ENCODE measurements at places on chromosomes 7 and 10. TPM values are rescaled to one million over a fixed set of nuclear protein-coding genes. Genes with fewer than 3 reads are reported as not detected.

DNA sequence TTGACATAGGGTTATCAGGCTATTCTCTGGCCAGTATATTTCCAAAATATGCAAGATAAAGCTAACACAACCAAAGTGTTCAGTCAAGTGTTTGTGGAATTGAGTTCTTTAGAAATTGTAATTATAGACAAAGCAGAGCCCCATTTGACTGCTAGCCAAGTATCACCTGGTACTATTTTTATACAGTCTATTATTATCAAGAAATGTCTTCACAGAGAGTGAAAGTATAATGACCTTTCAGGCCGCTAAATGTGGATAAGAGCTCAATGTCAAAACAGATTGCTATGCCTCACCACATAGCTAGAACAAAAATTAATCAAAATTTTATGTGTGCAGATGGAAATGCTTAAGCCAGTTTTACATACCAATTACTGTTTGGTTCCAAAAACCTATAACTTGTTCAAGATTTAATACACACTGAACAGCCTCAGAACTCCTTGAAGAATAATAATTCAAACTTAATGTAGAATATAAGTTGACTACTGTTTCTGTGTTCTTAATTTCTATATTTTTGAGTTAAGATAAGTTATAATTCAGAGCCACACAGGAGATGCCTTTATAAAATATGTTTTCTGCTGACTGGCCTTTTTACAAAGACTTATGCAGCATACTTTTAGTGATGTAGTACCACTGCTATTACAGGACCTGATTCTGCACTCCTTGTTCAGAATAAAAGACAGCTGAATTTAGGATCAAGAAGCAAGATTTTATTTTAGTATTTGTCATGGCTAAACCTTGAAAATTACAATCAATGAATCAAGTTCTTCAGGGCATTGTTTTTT, 31.0 kb downstream of the PRPS1L1 start:
- H3K27ac ChIP-seq = no peak overlapping the region
- no peaks in the 10 kb centered on the region for H3K27me3 ChIP-seq
- no peak overlapping the region for H3K4me3 ChIP-seq
- no peaks in the 10 kb centered on the region for H3K36me3 ChIP-seq
- no peaks in the 10 kb centered on the region for H3K4me1 ChIP-seq

GRCh38 chr7:26515314-26515842, 223.7 kb downstream of the SNX10 start:
- H3K27ac ChIP-seq = no peak overlapping the region
- no peak overlapping the region for H3K4me3 ChIP-seq
- no peaks in the 10 kb centered on the region for H3K4me1 ChIP-seq
- no peaks in the 10 kb centered on the region for H3K27me3 ChIP-seq

GRCh38 chr7:137895301-137896221, 48.8 kb upstream of the DGKI start:
- no peak for DNase-seq
- H3K4me3 ChIP-seq = no peak overlapping the region
- peaks cover 17% of the 10 kb centered on the region for H3K36me3 ChIP-seq
- H3K27me3 ChIP-seq = no peaks in the 10 kb centered on the region
- no peak overlapping the region for H3K27ac ChIP-seq

The EBLN1 gene
- total RNA-seq = not detected

The TAS2R41 gene
- total RNA-seq = 1.7 TPM

The MMP21 gene
- total RNA-seq = 0.84 TPM

Measured in naive thymus-derived CD4-positive, alpha-beta T cell (primary cell).